ENCODE measurements at places on chromosomes 13 and 19.

- DNase-seq: no peak
These were observed 2.2 kb upstream of the MYADM start for GRCh38 chr19:53865523-53865917.

DNA sequence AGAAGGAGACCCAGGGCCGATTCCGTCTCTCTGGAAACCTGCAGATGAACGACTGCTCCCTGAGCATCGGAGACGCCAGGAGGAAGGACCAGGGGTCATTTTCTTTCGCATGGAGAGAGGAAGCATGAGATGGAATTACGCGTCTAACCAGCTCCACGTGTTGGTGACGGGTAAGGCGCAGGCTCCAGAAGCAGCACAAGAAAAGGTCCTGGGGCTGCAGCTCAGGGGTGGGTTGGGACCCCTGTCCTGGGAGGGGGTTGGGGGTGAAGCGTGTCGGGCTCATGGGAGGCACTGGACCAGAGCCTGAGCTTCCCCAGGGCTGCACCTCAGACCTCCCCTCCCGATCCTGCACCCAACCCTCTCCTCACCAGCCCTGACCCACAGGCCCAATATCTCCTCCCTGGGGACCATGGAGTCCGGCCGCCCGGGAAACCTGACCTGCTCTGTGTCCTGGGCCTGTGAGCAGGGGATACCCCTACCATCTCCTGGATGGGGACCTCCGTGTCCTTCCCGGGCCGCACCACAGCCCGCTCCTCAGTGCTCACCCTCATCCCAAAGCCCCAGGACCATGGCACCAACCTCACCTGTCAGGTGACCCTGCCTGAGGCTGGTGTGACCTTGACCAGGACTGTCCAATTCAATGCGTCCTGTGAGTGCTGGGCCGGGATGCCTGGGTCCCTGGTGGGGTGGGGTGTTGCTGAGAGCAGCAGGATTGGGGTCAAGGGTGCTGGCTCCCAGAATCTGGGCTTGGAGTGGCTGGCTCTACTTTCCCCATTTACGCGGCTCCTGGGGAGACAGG is 39.6 kb upstream of the CD33 start:
- no peak for DNase-seq

DNA sequence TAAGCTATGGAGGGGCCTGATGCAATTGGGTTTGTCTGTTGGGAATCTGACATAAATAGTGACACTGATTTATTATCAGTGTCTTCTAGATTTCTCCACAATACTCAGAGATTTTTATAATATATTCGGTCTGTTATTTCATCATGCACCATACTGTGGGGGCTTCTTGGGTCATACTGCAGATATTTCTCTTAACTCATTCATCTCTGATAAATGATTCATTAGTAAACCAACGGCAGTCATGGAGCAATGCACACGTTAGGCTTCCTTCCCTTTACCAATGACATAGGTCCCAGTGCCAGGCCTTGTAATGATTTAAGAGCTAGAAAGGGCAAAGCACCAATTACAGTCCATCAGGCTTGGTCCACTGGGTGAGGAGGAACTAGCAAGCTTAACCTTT is 53.6 kb downstream of the FAM216B start:
- no peak for DNase-seq

- DNase-seq: no peak
These were observed at the start of gene CD70 for GRCh38 chr19:6590827-6591319. Gene CD70, minus strand, starts transcription at chr19:6591150. Its CDS starts 148 bp downstream, at chr19:6591002.

DNA sequence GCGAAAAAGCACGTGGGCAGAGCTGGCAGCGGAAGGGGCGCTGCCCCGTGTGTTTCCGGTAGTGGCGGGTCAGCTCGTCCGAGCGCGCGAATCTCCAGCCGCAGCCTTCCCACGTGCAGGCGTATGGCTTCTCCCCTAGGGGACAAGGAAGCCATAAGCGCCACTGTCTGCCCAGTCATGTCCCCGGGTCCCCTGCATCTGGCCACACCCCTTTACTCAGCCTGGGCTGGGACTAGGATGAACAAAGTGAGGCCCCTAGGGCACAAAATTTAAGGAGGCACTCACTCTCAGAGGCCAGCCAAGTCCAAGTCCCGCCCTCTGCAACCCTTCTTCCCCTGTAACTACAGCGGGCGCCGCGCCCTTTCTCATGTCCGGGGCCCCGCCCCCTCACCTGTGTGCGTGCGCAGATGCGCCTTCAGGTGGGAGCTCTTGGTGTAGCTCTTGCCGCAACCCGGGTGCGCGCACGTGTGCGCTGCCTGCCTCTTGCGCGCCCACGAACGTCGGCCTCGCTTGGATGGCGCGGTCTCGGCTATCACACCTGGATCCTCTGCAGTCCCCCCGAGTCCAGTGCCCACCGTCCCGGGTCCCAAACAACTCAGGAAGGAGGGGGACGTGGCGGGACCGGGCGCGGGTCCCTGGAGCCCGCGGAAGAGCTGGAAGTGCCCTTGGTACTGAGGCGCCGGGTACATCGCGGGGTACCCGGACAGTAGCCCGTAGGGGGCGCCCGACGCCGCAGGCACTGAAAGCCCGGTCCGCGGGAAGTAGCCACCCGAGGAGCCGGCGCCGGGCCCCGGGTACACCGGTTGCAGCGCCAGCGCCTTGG is 1.9 kb downstream of the KLF1 start:
- DNase-seq: peak; percentile 63

DNA sequence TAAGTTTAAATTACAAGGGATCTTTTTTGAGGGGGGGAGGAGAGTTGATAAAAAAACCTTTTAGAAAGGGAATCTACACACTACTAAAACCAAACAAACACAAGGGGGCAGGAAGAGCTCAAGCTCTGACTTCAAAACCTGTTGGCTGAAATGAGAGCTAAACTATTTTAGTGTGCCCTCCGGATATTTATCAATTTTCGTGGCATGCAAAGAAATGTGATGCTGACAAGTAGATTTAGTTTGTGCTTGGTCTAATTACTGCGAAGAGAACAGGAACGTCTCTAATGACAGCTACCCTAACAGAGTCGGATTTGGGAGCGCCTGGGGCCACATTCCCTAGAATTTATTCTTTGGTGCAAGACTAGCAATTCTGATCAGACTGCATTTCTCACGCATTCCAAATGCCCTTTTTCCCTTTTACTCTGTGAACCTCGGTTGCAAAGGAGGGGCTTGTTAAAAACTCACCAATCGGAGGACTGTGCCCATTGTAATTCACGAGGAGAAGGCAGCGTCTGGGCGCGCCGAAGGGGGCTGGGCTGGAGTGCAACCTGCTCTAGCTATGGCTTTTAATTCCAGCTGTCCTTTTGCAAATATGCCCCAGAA is 802 bp upstream of the FREM2 start:
- DNase-seq: no peak

GRCh38 chr13:101185606-101186005 is 230.7 kb downstream of the NALCN start:
- DNase-seq: no peak

DNA sequence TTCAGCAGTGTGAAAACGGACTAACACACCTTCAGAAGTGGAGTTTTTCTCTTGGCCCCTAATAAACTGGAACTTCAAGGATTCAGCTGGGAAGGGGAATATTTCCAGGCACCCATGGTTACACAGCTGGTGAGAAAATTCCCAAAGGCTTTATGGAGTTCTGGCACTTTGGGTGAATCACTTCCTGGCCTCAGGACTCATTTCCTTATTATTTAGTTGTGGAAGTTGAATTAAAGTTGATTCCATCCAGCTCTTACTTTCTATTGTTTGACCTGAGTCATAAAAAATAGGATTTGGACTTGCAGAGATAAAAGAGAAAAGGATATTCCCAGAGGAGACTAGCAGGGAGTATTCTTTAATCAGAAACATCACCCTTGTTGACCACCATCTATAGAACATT is 882.1 kb downstream of the UQCRFS1 start:
- no peak for DNase-seq

GRCh38 chr13:32503727-32504126 is 34.9 kb downstream of the N4BP2L2 start:
- DNase-seq: no peak

GRCh38 chr13:56736966-56737365 is 403.8 kb upstream of the PRR20A start:
- DNase-seq: no peak

- DNase-seq: no peak
These were observed 30.4 kb upstream of the CEACAM21 start for GRCh38 chr19:41545547-41545946.

- DNase-seq: no peak
These were observed 1.1 kb downstream of the CD79A start for GRCh38 chr19:41877916-41878905.

GRCh38 chr13:77853703-77854102 is 64.9 kb downstream of the EDNRB start:
- no peak for DNase-seq

GRCh38 chr13:98869408-98870090 is 108.3 kb downstream of the DOCK9 start:
- DNase-seq: no peak

- DNase-seq: no peak
These were observed 23.5 kb downstream of the SLC7A1 start for GRCh38 chr13:29571876-29572570.

DNA sequence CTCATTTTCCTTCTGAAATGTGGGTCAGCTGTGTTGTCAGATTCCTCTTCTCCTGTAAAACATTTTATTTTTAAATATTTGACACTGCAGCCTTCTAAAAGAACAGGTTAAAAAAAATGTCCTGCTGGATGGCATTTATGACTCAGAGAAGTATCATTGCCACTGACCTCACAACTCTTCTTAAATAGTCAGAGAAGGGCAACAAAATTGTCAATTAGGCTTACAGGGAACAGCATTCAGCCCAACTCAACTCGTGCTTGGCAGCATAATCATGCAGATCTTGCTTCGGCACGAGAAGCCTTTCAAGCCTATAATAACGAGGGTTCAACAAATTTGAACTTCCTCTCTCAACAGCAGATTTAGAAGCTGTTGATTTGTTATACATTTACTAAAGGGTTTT is 296.7 kb upstream of the DACH1 start:
- no peak for DNase-seq

GRCh38 chr19:14413693-14414181 is 5.4 kb downstream of the DDX39A start:
- no peak for DNase-seq

- no peak for DNase-seq
These were observed 22.4 kb downstream of the POU2F2 start for GRCh38 chr19:42109896-42110295.

DNA sequence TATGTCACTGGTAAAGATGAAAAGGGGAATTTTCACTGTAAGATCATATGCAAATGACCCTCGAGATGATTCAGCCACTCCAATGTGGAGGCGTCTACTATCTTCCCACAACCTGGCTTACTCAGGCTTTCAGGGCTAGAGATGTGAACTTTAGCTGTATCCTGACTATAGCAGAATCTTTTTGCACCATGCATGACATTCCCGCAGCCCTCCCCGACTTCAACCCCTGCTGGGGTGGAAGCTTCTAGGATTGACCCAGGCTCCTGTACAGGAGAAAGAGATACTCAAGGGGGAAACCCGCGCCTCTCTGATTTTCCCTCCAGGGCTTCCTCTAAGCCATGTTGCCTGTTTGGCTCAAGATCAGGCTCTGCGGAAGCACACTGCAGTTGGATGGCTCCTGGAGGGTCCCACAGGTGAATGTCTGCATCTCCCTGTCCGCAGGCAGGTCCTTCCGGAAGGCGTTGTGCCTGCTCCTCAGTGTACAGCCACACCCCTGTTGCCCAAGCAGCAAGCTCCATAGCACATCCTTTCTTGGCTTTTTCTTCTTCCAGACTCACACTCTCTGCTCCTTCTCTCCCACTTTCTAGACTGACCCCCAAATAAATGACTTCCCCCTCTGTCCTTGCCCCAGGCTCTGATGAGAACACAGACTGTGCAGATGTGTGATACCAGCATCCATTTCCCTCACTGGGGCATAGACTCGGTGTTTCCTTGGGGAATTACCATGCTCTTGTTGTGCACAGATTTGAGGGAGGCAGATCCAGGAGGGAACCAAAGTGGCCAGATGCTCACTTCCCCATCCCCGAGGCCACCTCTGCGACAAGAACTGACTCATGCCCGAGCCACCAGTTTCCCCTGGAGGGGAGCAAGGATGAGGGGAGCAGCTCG is 29.1 kb upstream of the POP4 start:
- DNase-seq: no peak

- DNase-seq: no peak
These were observed 81.3 kb downstream of the LHFPL6 start for GRCh38 chr13:39521701-39522100.

DNA sequence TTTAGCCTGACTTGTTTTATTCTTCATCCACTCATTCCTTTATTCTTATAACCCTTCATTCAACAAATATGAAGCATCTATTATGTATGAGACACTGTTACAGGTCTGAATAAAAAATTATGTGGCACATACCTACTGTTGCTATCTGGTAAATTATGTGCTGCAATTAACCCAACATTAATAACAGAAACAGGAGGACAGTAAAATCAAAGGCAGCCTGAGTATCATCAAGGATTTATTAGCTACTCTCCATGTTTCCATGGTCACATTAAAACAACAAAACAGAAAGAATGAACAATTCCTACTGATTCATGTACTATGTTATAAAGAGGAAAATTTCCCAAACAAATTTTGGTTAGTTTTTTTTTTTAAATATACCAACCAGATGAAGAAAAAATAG is 43.9 kb downstream of the RAP2A start:
- no peak for DNase-seq

DNA sequence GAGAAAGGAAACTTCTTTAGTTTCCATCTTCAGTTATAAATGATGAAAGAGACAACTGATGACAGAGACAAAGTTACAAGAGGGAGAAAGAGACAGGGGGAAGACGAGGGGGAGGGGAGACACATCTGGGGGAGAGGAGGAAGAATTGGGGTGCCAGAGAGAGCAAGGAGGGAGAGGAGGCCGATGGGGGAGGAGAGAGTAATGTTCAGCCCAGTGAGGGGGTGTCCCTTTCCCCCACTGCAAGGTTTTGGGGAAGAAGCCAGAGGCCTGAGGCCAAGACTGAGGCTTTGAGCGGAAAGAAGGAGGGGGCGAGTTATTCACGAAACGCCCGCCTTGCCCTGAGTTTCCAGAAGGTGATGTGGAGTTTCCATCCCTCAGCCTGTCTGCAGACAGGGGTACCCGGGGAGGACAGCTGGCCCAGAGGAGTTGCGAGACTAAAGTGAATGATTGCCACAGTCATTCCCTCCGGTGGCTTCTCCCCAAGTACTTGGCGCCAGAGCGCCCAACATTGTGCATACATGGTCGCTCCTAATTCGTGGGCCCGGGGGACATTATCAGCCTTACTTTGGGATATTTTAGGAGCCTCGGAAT is 558 bp upstream of the PPAN start:
- DNase-seq: peak; percentile 56

GRCh38 chr19:33156334-33156733 is 24.4 kb downstream of the WDR88 start:
- DNase-seq: no peak

GRCh38 chr13:45196096-45196495 is 4.7 kb downstream of the KCTD4 start:
- DNase-seq: no peak

DNA sequence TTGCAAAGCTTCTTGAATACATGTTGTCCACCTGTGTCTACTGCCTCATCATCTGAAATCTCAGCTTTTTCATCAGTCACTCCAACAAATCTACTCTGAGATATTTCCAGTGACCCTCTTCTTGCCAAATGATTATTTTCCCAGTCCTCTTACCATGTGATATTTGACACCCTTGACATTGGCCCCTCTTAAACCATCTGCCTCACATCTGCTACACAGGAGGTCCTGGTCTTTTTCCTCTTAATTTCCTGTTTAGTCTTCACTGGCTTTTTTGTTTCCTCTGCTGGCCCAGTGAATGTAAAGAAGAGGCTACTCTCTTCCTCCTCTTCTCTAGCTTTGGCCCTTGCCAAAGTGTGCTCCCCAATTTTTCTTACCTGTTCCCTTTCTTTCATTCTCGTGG is 218.7 kb downstream of the DNAJC15 start:
- DNase-seq: no peak

GRCh38 chr13:77415253-77416071 is 88.6 kb upstream of the MYCBP2 start:
- DNase-seq: no peak
